H4 (cell line): ENCODE measurements at places on chromosomes 12 and 14.

DNA sequence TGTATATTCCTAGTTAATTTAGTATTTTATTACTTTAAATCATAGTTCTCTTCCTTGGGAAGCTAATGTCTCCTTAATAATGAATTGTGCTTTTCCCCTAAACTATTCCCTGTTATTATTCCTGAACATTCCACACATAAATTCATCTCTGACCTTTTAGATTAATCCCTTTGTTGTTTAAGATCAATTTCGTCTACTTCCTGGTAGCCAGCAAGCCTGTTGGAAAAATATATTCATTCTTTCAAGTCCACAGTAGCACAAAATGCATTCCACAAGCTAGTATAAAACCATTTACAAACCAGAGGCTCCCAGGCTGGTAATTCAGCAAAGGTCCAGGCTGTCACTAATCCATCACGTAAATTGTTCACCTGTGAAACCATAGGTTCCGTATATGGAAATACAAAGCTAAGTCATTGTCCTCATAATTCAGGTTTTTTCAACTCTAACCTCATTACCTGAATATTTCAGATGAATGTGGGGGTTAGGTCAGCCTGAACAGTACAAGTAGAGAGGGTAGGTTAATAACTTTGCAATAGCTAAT is 232.7 kb downstream of the SEC23A start:
- no peak for DNase-seq

DNA sequence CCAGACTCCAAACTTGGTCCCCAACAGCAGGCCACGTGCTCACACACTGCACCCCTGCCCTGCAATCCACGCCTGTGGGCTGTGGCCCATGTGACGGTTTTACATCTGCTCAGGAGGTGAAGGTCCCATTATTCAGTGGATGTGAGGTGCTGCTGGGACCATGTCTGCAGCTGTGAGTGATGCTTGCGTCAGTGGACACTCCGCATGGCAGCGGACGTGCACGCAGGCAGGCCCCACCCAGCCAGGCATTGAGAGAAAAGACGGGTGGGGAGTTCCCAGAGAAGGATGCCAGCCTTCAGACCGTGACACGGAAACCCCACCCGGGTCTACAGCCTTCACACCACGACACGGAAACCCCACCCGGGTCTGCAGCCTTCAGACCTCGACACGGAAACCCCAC is 67.6 kb downstream of the NOC4L start:
- DNase-seq = no peak

- no peak for DNase-seq
Observed at GRCh38 chr12:43241986-43242385, 310.0 kb downstream of the ADAMTS20 start.

DNA sequence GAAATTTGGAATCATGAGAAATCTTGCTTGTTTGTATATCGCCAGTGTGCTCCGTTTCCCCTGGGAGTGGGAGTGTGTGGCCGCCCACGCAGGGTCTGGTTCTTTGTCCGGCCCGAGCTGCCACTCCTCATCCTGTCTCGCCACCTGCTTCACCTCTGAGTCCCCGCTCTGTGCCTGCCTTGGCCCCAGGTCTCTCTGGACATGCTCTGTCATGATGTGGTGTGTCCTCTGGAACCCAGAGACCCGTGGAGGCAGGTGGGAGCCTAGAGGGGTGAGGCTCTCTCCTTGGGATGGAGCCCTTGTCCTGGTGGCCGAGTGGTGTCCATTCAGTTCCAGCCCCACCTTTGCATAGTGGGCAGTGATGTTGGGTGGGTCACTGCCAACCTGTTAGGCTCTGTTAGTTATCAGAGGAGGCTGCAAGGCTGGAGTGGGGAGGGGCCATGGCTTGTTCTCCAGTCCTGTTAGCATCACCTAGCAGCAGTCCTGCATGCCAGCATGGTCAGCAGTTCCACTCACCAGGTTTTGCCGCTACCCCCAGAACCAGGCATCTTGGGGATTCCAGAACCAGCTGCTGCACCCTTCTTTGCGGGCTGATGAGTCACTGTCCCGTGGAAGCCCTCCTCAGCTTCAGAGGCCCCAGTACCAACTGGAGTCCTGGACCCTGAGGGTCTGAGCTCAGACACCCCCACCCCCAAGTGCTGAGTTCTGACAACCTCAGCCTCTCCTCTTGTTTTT is 76.5 kb downstream of the EP400 start:
- no peak for DNase-seq

- no peak for DNase-seq
Observed at GRCh38 chr12:82973592-82973991, 286.9 kb downstream of the TMTC2 start.
